ENCODE measurements at places on chromosomes 6 and 20. TPM values are rescaled to one million over a fixed set of nuclear protein-coding genes. Genes with fewer than 3 reads are reported as not detected.
A peak's percentile ranks its signal among the peaks of the same experiment; 100 is the strongest.

- no peak for DNase-seq
- H3K27me3 ChIP-seq = no peaks in the 10 kb centered on the region
- H3K27ac ChIP-seq = no peak overlapping the region
- no peak overlapping the region for H3K4me3 ChIP-seq
- peaks cover 33% of the 10 kb centered on the region for H3K36me3 ChIP-seq
Measured at GRCh38 chr20:62858058-62858830, 3.4 kb downstream of the TCFL5 start.

The KIFC1 gene
- 58.6 TPM for total RNA-seq

The SIM1 gene
- 0.14 TPM for total RNA-seq

DNA sequence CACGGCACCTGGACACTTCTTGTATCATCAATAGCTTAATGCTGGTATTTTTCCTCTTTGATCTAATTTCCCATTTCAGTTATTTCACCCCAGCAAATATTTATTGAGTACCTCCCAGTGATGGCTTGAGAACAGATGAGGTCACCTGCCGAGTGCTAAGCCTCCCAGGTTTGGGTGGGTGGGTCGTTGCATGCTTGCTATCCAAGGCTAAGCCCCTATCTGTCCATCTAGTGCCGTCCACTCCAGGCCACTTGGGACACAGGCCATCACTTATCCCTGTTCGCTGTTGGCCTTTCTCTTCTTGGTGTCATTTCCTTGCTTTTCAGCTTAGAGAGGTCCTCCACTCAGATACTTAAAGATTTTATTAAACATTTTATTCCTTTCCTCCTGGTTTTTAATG lies 10.8 kb upstream of the NNAT start:
- H3K4me3 ChIP-seq = no peak overlapping the region
- no peak overlapping the region for H3K27ac ChIP-seq
- DNase-seq = no peak
- peaks cover 36% of the 10 kb centered on the region for H3K36me3 ChIP-seq
- no peaks in the 10 kb centered on the region for H3K27me3 ChIP-seq

The PRSS35 gene
- 2.0 TPM for total RNA-seq

- no peak for DNase-seq
- H3K36me3 ChIP-seq = no peaks in the 10 kb centered on the region
- H3K27me3 ChIP-seq = no peaks in the 10 kb centered on the region
- peaks cover 10% of the 10 kb centered on the region for H3K4me1 ChIP-seq
- H3K4me3 ChIP-seq = no peak overlapping the region
Measured at GRCh38 chr6:34555007-34555322, 1.2 kb downstream of the SPDEF start.

The SLC13A3 gene
- total RNA-seq = 7.7 TPM

- H3K27me3 ChIP-seq = no peaks in the 10 kb centered on the region
- no peaks in the 10 kb centered on the region for H3K36me3 ChIP-seq
- H3K4me1 ChIP-seq = no peaks in the 10 kb centered on the region
- no peak overlapping the region for H3K27ac ChIP-seq
- no peak overlapping the region for H3K4me3 ChIP-seq
Measured at GRCh38 chr20:1041845-1042390, 39.8 kb upstream of the RSPO4 start.

- H3K4me3 ChIP-seq = peak overlapping the region; percentile 91
- H3K36me3 ChIP-seq = no peaks in the 10 kb centered on the region
- no peaks in the 10 kb centered on the region for H3K4me1 ChIP-seq
Measured at GRCh38 chr6:110813338-110814101, 1.7 kb downstream of the CDK19 start.

The OTOR gene
- total RNA-seq = not detected
